ENCODE measurements at places on chromosomes 5 and 9.

DNA sequence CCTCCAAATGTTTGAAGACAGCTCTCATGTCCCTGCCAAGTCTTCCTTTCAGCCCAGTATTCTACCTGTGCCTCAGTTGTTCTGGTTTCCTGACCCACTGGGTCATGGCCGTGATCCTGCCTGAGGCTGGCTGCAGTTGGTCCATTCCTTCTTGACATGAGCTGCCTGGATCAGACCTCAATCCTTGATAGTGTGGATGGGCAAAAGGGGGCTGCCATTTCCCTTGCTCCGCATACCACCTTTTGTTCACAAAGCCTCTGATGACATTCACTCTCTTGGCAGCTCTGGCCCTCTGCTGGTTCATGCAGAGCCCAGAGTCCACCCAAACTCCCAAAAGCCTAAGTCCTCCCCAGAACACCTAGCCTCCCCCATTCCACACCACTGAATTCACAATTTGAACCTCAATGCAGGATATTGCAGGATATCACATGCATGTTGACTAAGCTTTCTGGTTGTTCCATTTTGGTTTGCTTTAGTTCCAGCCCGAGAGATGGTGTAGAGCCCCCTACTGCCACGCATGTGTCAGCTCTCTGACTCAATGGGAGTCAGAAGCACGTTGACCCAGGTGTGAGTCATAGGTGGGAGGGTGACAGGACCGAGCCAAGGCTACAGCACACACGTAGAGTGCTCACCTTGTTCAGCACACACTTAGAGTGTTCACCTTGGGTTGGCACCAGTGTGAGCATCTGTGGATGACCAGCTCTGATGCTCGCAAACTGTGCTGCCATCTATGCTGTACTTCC lies 137.2 kb downstream of the MTX3 start:
- DNase-seq, result no peak

- DNase-seq, result no peak
Measured at GRCh38 chr5:131366428-131366827, 102.6 kb downstream of the CDC42SE2 start.

GRCh38 chr9:133876144-133876543 lies 116.0 kb downstream of the VAV2 start:
- no peak for DNase-seq

- DNase-seq, result no peak
Measured at GRCh38 chr9:127603226-127603625, 8.9 kb upstream of the STXBP1 start.

DNA sequence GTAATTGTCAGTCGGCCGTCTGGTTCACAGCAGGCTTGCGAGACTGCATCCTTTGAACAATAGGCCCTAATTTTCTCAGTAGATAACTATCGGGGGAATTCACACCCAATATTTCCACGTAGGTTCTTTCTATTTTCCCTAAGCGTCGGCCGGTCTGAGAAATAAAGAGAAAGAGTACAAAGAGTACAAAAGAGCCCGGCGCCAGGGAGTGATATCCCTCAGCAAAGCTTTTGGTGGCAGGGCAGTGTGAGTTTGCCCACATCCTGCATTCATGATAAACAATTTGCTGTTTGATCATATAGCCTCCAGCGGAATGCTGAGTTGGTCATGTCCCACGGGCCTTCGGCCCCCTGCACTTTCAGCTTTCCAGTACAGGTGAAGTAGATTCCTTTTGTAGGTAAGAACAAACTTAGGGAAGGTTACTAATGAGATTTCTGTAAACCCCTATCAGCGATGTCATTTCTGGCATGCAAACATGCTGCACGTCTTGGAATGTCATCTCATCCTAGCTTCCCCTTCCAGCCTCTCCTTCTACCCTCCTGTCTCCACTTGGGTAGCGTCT lies 4.7 kb upstream of the PTGR1 start:
- DNase-seq, result no peak

DNA sequence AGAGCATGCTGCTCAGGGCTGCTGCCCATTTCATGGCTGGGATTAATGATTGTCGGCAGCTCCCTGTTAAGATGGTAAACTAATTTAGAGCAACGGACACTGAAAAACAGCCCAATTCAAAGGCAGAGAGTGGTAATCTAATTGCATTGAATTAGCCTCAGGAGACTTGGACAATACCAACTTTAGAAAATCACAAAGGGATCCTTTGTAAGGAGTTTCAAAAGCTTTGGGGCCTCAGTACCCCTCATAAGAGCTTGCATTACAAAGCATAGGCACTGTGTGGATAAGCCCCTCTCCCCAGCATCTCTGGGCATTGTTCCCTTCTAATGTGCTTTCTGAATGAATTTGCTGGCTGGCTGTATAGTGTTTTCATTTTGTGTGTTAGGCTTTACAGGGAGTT lies 6.7 kb downstream of the GLRA1 start:
- DNase-seq, result no peak

GRCh38 chr5:2276101-2276500 lies 393.4 kb upstream of the IRX4 start:
- no peak for DNase-seq

- DNase-seq, result no peak
Measured at GRCh38 chr5:164185000-164185399, 679.6 kb downstream of the MAT2B start.

- DNase-seq, result no peak
Measured at GRCh38 chr9:107270580-107270979, 12.5 kb upstream of the RAD23B start.

DNA sequence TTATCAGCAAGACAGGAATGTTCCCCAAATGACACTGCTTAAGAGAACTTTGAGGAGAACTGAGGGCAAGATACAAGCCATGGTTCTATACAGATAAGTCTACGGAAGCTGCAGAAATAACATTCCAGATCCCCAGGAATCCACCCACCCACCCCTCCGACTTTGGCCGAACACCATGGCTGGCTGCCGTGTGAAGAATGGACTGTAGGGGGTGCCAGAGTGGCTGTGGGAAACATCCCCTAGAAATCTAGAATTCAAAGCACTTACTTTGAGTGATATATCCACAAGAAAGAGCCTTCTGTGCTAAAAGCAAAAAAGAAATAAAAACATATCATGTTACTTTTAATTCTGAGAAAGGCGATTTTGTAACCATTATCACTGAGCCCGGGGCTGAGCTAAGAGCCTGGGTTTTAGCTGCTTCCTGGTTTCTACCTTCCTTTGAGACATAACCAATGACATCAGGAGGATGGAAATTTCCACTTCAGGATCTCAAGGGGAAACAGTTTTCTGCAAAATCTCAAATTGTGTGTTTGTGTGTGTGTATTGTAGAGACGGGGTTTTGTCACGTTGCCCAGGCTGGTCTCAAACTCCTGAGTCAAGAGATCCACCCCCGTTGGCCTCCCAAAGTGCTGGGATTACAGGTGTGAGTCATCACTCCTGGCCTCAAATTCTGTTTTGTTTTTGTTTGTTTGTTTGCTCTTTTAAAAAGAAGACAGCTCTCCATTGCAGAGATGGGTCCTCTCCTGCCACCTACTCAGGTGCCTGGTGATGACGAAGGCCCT lies 36.4 kb downstream of the GGTA1 start:
- DNase-seq, result peak; percentile 24

DNA sequence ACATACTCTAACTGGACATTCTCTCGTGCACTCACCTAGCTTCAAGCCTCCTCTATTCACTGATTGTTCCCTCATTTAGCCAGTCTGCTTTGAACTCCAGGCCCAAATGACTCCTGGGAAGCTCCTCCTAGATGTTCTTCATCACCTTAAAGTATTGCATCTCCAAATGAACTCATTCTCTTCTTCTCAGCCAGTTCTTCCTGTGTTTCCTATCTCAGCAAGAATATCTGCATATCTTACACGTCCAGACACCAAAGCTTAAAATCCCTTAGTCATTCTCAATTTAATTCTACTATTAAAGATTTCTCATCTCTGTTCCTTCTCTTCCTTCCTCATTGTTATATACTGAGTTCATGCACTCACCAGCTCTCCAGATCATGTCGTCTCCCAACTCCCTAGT lies 118.6 kb upstream of the DAB2 start:
- DNase-seq, result no peak

DNA sequence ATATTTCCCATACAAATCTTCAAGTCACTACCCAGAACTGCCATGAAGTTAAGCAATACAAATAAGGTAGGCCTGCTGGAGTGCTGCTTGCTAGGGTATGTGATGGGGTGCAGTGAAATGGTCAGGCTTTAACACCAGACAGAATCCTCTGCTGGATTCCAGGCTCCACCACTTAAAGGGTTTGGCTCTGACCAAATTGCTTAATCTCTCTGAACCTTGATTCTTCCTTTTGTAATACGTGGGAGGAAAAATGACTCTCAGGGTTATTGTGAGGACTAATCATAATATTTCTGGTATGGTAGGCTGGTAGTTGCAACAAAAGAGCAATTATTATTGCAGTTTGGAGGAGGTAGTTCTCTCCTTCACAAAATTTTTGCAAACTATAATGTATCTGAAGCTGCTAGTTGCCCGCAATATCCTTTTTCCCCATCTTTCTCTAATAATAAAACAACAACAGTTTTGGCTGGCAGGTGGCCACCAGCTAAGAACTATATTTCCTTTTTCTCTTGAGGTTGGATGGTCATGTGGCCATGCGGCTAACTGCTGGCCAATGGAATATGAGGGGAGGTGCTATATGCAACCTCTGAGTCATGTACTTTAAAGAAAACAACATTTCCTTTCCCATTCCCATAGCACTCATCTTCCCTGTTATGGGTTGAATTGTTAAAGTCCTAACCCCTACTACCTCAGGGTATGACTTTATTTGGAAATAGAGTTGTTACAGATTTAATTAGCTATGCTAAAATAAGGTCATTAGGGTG lies 44.1 kb downstream of the CCL28 start:
- no peak for DNase-seq

- DNase-seq, result no peak
Measured at GRCh38 chr9:68489646-68490045, 51.0 kb downstream of the TMEM252 start.

DNA sequence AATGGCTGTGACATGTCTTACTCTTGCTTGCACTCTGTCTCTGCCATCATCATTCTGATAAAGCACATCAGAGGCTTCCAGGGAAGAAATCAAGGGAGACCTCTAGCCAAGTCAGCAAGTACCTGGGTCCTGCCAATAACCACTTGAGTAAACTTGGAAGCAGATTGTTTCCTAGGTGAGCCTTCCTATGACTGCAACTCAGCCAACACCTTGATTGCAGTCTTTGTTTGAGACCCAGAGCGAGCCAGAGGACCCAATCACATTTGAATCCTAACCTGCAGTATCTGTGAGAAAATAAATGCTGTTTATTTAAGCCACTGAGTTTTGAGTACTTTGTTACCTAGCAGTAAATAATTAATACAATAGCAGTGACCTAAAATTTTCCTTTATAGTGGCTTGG lies 356.8 kb upstream of the CHD1 start:
- no peak for DNase-seq

DNA sequence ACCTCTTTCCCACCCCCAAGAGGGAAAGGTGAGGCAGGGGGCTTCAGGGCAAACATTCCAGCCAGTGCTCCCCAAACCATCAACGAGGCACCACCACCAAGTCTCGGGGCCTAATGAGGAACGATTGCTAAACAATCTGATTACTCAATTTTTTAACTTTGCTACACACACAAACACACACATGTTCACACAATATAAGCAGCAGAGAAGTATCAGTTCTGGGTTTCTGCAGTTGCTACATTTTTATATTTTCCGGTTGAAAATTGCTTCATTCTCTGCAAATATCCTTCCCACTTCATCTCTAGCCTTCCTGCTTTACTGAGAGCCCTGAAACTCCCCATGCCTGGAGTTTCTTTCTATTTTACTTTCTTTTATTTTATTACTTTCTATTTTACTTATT lies 60.2 kb downstream of the FEM1C start:
- DNase-seq, result no peak

DNA sequence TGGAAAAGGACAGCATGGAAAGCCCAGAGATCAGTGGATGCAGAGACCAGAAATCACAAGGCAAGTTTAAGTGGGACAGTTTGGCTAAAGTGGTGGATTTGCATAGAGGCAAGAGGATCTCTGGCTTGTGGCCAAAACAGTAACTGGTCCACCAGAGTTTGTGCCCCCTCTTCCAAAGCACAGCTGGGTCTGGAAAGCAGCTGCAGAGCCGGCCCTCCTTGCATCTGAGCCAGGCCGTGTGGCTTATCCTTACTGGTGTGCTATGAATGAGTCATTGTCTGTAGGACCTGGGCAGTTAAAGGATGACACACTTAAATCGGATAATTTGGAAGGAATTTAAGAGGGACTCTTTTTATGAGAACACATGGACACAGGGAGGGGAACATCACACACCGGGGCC lies 146.6 kb downstream of the PIP5K1B start:
- DNase-seq, result no peak

GRCh38 chr9:83071626-83072025 lies 8.7 kb upstream of the RASEF start:
- DNase-seq, result no peak

DNA sequence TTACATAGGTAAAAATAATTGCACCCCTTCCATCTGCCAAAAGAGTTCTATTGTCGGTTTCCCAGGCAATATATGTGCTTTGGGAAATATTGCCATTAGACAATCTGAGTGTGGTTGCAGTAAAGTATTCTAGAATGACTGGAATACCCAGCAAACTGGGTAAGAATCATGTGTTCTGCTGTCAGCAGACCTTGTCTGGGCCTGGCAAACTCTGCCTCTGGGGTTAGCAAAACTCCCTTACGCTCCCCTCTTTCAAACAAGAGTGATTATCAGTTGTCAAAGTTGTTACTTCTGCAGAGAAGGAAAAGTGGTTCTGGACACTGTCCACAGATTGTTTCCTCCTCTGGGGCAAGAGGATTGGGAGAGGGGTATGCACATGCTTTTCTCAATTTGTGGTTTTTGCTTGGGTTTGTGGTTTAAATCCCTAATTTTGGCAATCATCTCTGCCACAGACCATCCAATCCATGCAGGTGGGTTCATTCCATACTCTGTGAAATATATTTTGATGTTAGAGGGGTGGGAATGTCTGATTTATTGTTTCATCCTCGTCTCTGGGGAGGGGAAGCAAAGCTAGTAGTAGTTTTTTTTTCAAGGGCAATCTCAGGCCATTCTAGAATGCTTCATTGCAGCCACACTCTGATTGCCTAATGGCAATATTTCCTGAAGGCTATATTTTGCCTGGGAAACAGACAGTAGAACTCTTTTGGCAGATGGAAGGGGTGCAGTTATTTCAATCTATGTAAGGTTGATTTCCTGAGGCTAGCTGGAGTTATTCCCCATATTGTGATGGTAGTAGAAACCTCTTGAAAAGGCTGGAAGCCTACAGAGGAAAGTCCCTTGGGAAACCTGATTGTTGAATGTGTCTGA lies 24.0 kb upstream of the TNFSF15 start:
- DNase-seq, result no peak

- no peak for DNase-seq
Measured at GRCh38 chr5:120567921-120568320, 103.8 kb downstream of the PRR16 start.

GRCh38 chr9:99299211-99300102 lies 77.4 kb downstream of the SEC61B start:
- peak; percentile 23 for DNase-seq

DNA sequence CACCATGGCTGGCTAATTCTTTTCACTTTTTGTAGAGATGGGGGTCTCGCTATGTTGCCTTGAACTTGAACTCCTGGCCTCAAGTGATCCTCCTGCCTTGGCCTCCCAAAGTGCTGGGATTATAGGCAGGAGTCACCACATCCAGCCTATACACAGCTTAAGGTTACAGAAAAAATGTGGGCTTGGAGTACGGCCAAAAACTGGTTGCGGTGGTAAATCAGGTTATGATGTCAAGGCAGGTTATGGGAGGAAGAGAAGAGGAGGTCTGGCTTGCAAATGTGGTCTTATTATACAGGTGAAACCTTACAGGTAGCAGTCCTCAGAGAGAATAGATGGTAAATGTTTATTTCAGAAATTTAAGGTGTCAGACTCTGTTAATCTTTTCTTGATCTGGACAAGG lies 30.7 kb upstream of the SYK start:
- no peak for DNase-seq
